ENCODE measurements at places on chromosomes 1 and 21.
A peak's percentile ranks its signal among the peaks of the same experiment; 100 is the strongest.

DNA sequence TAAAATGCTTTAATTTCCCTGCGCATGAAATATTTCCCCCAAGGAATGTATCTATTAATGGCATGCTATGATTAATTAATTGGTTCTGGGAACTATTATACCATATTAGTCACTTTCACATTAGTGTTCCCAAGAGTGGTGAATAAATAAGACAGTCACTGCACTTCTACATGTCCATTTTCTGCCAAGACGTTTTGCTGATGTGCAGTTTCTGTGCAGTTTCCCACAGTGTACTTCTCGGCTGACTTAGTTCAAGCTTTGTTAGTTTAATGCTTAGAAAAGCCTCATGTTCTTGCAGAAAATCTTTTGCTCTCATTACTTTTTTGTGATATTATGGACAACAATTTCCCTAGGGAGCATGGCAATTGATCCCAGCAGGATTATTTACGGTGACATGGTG lies 1014.5 kb downstream of the BRINP3 start:
- no peak for DNase-seq

- DNase-seq: no peak
Observed at GRCh38 chr1:46134660-46135331, 2.4 kb upstream of the PIK3R3 start.

DNA sequence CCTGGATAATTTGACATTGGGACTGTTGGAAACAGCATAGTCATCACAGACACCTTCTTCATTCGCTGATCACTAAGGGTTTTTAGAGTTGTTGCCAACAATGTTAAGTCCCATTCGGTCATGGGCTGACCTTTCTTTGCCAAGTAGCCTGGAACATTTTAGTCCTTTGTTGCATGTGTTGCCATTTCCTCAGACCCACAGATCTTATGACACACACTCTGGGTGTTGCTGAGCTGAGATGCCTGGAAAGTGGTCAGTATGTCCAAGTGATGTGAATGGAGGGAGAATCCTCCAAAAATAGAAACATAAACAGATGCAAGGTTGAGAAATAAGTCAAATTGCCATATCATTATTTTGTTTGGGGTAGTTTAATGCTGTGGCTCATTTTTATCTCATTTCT lies 61.5 kb upstream of the GJA5 start:
- no peak for DNase-seq

DNA sequence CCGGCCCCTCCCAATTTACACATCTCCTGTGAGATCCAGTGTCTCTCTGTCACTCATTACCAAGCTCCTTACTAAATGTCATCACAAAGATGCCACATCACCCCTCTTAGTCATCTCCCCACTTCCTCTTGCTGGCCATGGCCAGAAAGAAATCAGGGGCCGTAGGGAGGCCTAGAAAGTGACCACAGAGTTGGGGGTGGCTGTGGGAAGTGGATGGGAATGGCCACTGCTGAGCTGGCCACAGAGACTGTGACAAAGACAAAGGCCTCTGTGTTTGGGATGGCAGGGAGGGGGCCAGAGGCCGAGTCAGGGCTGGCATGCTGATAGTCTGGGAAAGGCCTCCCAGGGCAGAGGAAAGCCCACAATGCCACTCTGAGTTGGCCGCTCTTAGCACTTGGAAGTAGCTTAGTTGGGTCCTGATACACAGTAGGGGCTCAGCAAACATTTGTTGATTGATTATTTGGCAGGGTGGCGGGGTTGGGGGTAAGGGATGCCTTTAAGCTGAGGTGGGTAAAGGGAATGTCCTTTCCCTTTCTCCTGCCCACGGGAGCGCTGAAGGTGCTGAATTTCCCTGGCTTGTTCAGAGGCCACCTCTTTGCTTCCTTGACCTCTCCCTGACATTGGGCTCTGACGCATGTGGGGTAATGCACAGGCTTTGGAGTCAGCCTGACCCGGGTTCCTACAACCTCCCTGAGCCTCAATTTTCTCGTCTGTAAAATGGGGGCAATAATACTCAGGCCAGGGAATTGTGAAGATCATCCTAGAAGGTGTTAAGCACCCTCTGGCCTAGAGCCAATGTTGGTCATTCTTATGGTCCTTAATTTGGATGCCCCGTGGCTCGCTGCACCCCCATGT lies 13.2 kb downstream of the NAV1 start:
- no peak for DNase-seq

DNA sequence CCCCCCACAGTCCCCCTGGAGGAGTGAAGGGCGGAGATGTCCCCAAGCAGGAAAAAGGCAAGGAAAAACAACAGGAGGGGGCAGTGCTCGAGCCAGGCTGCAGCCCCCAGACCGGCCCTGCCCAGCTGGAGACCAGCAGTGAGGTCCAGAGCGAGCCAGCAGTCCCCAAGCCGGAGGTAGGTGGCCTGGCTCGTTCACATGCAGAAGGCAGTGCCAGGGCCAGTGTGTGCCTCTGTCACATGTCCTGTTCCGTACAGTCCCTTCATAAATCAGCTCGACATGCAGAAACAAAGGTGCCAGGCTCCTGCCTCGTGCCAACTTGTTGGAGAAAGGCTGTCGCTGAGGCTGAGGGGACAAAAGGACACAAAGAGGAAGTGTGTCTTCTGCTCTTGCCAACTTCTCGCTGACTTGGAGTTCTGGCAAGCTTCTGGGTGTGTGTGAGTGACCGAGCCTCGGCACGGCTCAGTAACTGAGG lies 24.1 kb upstream of the MPZL1 start:
- no peak for DNase-seq

GRCh38 chr1:23601968-23602876 lies 42.9 kb upstream of the ID3 start:
- DNase-seq: no peak

DNA sequence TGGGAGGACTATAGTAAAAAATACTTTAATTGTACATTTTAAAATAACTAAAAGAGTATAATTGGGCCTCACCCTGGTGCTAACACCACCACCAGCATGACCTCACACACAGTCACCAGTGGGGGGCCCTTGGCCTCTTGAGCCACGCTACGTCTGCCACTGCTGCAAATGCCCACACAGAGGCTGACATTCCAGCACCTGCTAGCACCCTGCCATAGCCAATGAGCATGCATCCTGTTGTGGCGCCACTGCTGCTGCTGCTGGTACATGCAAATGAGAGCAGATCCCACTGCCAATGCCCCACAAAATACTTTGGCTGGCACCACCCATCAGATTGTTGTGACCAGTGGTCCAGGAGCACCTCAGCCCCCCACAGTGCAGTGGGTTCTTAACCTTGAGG lies 31.5 kb upstream of the TNR start:
- DNase-seq: no peak

DNA sequence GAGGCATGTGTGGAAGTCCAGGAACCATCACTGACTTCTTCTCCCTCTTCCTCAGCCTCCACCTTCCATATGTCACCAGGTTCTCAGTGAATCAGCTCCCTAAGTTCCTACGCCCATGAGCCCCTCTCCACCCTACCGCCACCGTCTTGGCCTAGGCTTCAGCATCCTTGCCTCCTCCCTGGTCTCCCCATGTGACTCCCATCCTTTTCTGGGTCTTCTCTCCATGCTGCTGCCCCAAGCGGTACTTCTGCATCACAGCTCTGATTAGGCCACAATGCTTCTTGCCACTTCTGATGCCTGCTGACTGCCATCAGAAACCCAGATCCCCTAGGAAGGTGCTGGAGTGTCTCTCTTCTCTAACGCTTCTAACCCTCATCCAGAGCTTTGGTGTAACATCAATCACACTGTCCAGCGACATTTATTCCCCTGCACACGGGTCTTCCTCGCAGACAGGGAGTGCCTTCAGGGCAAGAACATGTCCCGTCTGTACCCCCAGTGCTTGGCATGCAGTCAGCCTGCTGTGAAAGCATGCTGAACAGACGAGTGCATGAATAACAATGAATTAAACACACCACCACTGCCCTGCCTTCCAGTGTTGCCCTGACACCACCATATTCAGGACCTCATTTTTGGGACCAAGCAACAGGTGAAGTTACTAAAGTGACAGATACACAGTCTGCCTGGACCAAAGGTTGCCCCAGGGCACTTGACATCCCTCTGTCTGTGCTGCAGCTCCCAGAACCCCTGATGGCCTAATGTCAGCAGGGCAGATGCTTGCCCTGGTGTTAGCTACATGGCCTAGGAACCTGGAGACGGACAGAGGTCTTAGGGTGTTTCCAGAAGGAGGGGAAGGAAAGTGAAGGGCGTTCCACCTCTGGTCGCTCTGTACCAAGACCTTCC lies 158.7 kb upstream of the EDN2 start:
- no peak for DNase-seq

DNA sequence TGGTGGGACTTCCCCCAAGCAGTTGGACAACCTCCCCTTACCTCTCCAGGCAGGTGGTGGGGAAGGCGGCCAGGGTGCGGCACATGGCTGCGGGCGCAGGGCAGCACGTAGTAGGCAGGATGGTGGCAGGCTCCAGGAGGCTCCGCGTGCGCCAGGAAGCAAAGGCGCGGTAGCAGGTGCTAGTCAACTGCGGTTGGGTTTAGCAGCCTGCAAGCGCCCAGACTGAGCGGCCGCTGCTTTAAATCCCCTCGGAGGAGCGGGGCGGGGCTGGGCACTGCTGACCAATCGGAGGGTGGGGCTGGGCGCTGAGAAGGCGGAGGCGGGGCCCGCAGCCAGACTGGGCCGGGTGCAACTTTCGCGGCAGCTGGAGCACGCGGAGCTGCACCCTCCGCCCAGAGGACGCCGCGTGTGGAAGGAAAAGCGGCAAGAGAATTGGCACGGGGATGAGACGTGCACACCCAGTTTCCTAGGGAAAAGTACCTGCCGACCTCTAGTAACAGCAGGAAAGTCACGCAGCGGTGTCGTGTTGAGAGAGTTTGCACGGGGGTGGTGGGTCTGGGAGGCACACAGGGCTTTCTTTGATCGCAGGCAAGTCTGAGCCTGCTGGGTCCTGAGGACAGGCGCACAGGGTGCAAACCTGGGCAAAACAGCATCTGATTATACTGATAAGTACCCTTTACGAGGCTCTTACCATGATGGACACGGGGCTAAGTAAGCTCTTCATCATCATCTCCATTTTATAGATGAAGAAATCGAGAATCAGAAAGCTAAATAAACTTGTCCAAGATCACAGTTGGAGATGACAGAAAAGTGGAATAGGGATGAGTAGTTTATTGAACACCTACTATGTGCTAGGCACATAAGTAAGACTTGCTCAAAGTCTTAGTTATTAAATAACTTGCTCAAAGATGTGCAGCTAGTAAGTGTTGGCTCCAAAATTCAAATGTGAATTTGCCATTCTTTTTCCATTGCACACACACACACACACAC lies at the start of gene RGS16:
RGS16 (minus strand) TSS at position 215 of the 990 bp plus-strand sequence; CDS start at position 85, 130 bp downstream.
- peak; percentile 86 for DNase-seq

DNA sequence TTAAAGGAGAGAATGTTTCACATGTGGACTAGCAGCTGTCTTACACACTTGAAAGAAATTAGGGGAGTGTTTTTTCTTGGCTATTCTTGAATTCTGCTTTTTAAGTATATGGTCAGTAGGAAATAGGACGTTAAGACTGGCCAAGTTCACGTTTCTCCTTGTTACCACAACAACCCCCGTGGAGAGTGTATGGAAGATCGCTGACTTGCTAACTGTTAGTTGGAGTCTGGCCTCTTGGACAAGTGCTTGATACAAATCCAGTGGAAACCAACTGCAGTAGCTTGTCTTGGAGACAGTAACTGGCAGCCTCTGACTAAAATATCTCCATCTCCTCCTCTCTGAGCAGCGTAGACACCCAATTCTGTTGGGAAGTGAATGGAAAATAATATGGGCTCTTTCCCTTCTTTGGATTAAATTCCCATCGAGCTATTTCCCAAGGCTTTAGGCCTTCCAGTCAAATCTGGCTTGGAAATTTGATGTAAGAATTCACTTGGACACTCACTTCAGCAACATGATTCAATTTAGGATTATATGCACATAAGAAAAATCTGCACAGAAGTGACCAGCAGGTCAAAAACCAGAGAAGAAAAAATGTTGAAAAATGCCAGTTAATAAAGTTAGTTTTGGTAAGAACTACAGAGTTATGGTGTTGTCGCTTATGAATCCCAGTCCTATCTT lies 3.6 kb upstream of the NFIA start:
- no peak for DNase-seq
